Stimulated activated CD4-positive, alpha-beta T cell treated with anti-CD3 and anti-CD28 coated beads, Interleukin-1b, Interleukin-23, amount 100 ng/mL, for 48 hours (primary cell): ENCODE measurements at places on chromosomes 3 and 15.

DNA sequence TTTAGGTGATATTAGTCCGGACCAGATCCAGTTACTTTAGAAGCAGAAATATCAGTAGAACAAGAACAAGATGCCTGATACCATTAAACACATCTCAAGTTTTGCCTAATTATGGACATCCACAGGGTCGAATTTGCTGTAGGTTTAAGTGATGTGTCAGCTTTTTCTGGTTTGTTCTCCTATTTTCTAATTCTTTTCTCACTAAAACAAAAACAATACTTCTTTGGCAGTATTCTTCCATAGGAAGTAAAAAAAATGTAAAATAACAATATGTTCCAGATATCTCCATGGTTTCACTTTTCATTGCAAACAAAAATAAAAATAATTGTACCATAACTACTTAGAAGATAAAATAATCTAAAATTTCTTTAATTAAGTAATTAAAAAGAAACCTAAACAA lies 265.7 kb downstream of the SHOX2 start:
- no peak for DNase-seq

- no peak for DNase-seq
Observed at GRCh38 chr3:99817047-99817436, 620 bp upstream of the CMSS1 start.

- DNase-seq, result no peak
Observed at GRCh38 chr3:142274908-142275307, 49.5 kb upstream of the GK5 start.

- no peak for DNase-seq
Observed at GRCh38 chr3:47870702-47871260, 67.8 kb downstream of the DHX30 start.

- DNase-seq, result no peak
Observed at GRCh38 chr15:27527490-27528067, 556.6 kb downstream of the GABRG3 start.
